Head of caudate nucleus (tissue), 42 donors: ENCODE measurements at places on chromosomes 16 and 17.

GRCh38 chr17:66964930-66965800, 658 bp downstream of the CACNG4 start:
- peak; percentile 74 for DNase-seq

- peak; percentile 40 for DNase-seq
Observed at GRCh38 chr16:15041271-15042004, 14.4 kb downstream of the NTAN1 start.

GRCh38 chr17:80101946-80102663, 724 bp downstream of the GAA start:
- DNase-seq, result peak; percentile 35

- DNase-seq, result no peak
Observed at GRCh38 chr17:64264891-64265290, 1.8 kb upstream of the TEX2 start.

GRCh38 chr16:1698680-1699079, 7.3 kb upstream of the MAPK8IP3 start:
- DNase-seq, result no peak

- no peak for DNase-seq
Observed at GRCh38 chr17:72692676-72693075, 399.8 kb downstream of the SLC39A11 start.

DNA sequence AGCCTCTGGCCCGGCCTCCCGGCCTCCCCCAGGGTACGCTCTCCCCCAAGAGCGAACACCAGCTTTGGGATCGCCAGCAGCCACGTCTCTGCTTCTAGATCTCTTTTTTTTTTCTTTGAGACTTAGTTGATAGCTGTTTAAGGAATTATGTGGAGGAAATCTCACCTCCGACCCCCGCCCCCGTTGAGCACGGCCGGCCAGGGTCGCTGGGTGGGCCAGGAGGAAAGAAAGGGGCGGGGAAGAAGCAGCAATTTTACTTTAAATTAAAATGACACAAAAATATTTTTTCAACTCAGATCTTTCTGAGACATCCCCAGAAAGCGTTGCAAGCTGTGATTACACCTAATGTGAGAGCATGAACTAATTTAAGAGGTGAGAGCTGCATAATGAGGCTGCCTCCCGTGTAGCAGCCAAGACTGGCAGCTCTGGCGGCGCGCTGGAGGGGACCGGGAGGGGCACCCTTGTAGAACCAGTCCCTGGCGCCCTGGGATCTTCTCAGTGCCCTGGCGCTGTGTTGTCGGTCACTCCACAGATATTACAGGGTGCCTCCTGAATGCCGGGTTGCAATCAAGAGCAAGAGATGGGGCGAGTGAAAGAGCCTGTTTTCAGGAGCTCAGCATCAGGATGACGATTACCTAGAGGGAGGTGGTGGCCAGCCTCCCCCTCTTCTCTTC, 1.9 kb upstream of the CBLN1 start:
- no peak for DNase-seq

GRCh38 chr17:19937522-19937921, 40.1 kb downstream of the AKAP10 start:
- DNase-seq, result no peak

- no peak for DNase-seq
Observed at GRCh38 chr17:56185491-56186221, 32.4 kb downstream of the ANKFN1 start.

GRCh38 chr16:17557949-17558348, 87.2 kb upstream of the XYLT1 start:
- no peak for DNase-seq

GRCh38 chr16:4264546-4264945, 8.3 kb downstream of the TFAP4 start:
- no peak for DNase-seq

DNA sequence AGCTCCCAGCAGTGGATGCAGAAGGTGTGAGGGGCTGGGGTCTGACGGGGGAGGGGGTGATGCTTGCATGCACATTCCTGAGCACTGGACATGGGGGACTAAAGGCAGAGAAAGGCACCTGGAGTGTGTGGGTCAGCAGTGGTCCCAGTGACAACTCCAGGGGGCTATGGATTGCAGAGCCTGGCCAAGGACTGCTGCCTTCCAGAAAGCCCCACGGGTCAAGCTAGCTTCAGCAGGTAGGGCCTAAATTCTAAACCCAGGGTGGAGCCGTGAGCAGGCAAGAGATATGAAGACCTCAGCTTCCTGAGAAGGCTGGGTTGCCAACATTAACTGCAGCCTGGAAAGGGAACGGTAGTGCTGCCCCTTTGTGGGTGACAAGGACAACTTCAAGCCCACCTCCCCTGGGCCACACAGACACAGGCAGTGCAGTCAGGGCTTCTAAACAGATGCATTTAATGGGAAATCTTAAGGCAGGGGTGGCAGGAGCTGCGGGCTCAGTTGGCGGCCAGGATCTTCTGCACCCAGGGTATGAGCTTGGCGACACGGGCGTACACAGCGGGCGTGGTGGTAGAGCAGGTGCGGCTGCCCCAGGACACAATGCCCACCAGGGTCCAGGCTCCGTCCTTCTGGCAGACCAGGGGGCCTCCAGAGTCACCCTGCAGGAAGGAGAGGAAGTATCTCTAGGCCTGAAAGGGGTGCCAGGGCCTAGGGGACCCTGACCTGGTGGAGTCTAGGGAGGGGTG, 3.1 kb downstream of the CTRB2 start:
- DNase-seq, result no peak

DNA sequence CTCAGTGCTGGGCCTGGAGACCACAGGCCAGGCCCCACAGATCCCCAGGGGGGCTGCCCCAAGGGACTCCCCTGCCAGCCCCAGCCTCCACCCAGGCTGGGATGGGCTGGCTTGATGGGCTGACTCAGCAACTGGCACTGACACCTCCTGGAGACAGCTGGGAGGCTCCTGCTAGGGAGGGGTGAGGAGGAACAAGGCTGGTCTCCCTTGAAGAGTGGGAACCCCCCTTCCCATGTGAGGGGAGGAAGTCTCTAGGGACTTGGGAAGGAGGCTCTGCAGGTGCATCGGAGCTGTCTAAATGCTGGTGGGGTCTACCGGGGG, 10.4 kb downstream of the NHERF1 start:
- peak; percentile 57 for DNase-seq

- no peak for DNase-seq
Observed at GRCh38 chr16:3143598-3144320, 8.9 kb downstream of the ZNF213 start.

- no peak for DNase-seq
Observed at GRCh38 chr17:68277807-68278206, 13.1 kb downstream of the SLC16A6 start.
